ENCODE measurements at places on chromosomes 7 and 10. TPM values are rescaled to one million over a fixed set of nuclear protein-coding genes. Genes with fewer than 3 reads are reported as not detected.

The SYNPO2L gene
- 0.49 TPM for total RNA-seq

The GDF2 gene
- not detected for total RNA-seq

The TBRG4 gene
- total RNA-seq: 71.2 TPM

The ADRA2A gene
- total RNA-seq: 14.2 TPM

The TRPV5 gene
- total RNA-seq: not detected

GRCh38 chr10:122565766-122566206, 5.2 kb downstream of the DMBT1 start:
- DNase-seq: no peak

GRCh38 chr7:81802251-81802650, 32.4 kb upstream of the HGF start:
- no peak for DNase-seq

DNA sequence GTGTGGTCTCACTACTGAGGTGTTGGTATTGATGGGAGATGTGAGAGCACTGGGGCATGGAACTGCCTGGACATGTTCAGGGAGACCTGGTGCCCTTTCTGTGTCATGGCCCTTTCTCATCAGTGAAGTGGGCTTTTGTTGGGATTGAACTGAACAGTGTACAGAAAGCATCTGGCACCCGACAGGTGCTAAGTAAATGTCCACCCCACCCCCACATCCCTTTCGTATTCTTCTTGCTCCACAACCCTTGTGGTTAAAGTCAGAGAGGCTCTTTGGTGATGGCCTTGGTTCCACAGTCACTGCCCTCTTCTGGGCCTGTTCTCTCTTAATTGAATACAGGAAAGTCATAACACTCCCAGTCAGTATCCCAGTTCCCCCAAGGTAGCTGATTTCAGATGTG, 5.4 kb downstream of the NOM1 start:
- no peak for DNase-seq

DNA sequence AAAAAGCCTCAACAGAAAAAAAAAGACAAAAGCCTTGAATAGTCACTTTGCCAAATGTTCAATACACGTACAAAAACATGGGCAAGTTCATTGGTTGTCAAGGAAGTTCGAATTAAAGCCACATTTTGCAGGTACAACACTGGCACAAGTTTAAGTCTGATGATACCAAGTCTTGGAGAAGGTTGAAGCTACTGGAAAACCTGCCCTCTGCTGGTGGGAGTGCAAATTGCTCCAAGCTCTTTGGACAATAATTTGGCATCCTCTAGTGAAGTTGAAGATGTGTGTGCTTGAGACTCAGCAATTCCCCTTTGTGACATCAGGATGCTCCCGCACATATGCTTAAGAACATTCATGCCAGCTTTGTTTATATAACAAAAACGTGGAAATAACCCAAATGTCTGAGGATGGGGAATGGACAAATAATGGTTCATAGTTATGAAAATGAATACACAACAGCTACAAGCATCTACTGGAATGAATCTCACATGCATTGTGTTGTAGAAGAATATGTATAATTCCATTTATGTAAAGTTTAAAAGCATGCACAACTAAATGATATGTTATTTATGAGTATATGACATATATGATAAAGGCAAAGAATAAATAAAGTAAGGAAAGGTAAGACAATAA, 120.0 kb upstream of the PLPP4 start:
- DNase-seq: no peak

- DNase-seq: no peak
These were observed 104.2 kb upstream of the EEPD1 start for GRCh38 chr7:36048902-36049240.

GRCh38 chr7:90536449-90536848, 59.7 kb upstream of the CDK14 start:
- DNase-seq: no peak

DNA sequence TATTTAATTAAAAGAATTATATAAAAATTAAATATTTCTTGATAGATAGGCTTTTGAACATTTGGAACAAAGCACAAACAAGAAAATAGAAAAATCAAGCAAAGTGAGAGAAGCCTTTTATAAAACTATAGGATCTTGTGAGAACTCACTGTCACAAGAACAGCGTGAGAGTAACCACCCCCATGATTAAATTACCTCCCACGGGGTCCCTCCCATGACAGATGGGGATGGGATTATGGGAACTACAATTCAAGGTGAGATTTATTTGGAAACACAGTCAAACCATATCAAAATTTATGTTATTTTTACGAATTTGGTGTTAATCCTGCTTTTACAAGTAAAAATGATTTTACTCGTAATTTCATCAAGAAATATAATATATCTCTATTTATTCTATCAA, 1136.1 kb upstream of the POT1 start:
- no peak for DNase-seq

- no peak for DNase-seq
These were observed 58.6 kb upstream of the BAIAP2L1 start for GRCh38 chr7:98459529-98459928.

Data from vagina (tissue), 2 donors.